ENCODE measurements at places on chromosomes 3 and 15.

- no peak for DNase-seq
These were observed 17.9 kb upstream of the NR2C2 start for GRCh38 chr3:14929310-14930074.

DNA sequence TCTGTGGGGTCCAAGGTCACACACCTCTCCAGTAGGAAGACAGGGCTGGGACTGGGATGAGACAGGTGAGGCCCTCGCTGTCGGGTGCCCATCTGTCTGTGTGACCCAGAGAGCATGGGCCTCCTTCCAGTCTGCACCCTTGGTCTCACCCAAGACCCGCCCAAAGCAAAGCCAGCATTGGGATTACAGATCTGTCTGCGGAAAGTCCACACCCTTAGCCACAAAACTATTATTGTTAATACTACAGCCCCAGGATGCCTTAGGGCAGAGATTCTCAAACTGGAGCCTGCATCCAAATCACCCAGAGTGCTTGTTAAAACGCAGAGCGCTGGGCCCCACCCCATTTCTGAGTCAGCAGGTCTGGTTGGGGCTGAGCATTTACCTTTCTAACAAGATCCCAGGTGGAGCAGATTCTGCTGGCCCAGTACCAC, 58.5 kb upstream of the ZNF148 start:
- no peak for DNase-seq

DNA sequence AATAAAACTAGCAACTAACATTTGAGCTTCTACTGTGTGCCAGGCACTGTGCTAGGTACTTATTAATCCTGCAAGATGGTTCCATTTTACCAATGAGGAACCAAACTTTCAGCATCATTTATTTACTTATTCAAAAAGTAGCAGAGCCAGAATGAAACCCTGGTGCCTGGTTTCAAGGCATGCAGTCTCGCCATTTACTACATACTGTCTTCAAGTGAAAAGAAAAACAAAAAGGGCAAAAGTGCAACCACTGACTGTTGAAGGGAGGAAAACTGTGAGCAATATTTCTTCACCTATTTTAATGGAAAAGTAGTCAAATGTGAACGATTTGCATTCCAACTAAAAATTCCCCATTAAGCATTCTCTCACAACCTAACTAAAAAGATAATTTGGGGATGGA, 8.7 kb downstream of the DCUN1D1 start:
- no peak for DNase-seq

DNA sequence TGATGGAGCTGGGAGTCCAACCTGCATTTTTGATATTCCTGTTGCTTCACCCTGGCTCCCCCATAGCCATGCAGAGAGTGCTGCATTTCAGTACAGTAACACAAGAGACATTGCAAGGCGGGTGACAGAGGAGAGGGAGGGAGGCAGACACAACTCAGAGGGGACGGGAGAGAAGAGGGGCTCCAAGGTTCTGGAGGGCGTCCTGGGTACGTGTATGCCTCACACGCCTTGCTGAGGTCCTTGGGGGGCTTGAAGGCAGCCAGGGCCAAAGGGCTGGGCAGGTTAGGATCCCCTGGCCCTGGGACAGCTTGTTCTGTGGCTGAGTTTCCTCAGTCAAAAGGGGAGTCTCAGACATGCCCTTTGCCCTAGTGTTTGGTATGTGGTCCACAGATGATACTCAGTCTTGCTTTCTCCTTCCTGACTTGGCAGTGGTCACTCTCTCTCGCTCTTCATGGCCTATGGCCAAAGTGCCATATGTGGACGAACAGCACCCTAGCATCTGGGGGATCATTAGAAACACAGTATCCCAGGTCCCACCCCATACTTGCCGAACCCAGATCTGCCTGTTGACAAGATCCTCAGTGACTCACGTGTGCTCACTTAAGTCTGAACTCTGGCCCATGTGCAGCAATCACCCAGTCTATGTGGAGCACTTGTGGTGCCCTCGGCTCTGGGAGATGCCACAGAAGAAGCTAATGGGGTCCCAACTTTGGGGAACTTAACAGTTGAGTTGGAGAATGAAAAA, 52.9 kb downstream of the FGD5 start:
- no peak for DNase-seq

- peak; percentile 39 for DNase-seq
These were observed 15.3 kb downstream of the SPCS1 start for GRCh38 chr3:52721002-52721729.

GRCh38 chr15:71449363-71449762, 334.1 kb downstream of the THSD4 start:
- no peak for DNase-seq

DNA sequence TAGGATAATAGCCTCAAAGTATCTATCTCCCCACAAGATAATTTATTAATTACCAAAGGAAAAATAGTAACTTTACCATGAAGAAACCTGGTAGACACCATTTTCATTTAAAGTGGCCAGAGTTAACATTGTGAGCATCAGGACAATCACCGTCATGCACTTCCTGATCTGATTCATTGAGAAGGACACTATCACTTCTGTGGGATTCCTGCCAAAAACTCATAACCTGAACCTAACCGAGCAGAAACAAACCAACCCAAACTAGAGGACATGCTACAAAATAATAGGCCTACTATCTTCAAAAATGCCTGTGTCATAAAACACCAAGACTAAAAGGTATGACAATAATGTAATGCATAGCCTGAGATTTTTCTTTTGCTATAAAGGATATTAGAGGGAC, 39.0 kb downstream of the FSIP1 start:
- DNase-seq, result no peak

DNA sequence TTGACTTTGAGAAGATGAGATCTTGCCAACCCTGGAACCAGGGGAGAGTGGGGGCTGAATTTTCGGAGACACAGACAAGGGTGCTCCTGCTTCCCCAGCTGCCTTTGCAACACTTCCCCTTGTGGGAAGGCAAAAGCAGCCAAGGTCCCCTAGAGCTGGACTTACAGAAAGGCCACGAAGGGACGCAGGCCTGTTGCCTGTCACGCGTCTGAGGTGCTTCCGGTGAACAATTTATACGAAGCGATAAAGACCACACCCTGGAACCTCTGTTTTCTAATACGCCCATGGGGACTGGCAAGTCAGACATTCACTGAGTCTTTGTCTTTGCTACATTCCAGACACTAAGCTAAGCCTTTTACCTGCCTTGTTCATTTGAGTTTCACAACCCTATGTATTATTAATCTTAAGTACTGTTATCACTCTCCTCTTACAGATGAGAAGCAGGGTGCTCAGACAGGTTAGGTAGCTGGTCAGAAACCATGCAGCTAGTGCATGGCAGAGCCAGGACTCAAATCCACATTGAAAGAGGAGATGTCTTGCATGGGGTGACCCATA, 13.2 kb downstream of the MEGF11 start:
- DNase-seq, result no peak

GRCh38 chr15:70932397-70932796, 39.8 kb downstream of the LRRC49 start:
- no peak for DNase-seq

DNA sequence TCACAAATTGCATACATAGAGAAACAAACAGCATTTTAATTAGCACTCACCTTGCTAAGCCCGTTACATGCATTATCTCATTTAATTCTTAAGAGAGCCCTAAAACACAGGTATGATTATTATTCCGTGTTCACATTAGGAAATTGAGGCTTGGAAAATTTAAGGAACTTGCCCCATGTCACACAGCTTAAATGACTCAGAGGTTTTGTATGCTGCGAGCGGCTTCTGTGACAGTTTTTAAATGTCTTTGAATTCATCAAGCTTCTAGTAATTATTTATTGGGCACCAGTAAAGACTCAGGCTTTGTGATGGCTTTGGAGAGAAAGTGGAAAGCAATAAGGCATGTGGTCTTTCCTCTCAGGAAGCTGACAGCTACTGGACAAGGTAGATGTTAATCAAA, 166.7 kb upstream of the THBS1 start:
- DNase-seq, result no peak

GRCh38 chr3:97821774-97822358, at the start of gene CRYBG3:
Gene CRYBG3 (plus strand): TSS chr3:97822011. CDS start chr3:97822207, 196 bp downstream.
- peak; percentile 86 for DNase-seq

DNA sequence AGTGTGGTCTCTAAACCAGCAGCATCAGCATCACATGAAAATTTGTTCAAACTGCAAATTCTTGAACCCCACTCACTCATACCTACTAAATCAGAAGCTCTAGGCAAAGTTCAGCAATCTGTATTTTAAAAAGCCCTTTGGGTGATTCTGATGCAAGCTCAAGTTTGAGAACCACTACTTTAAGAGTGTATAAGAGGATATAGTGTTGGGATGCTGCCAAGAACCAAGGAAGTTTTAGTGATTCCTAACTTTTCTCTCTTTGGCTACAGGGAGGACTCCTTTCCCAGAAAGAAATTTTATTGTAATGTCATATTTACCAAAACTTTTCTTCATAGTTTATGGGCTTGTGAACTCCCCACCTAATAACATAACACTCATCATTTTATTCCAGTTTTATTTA, 422.2 kb downstream of the TBC1D5 start:
- DNase-seq, result no peak

GRCh38 chr3:178112134-178112533, 424.1 kb upstream of the KCNMB2 start:
- no peak for DNase-seq

DNA sequence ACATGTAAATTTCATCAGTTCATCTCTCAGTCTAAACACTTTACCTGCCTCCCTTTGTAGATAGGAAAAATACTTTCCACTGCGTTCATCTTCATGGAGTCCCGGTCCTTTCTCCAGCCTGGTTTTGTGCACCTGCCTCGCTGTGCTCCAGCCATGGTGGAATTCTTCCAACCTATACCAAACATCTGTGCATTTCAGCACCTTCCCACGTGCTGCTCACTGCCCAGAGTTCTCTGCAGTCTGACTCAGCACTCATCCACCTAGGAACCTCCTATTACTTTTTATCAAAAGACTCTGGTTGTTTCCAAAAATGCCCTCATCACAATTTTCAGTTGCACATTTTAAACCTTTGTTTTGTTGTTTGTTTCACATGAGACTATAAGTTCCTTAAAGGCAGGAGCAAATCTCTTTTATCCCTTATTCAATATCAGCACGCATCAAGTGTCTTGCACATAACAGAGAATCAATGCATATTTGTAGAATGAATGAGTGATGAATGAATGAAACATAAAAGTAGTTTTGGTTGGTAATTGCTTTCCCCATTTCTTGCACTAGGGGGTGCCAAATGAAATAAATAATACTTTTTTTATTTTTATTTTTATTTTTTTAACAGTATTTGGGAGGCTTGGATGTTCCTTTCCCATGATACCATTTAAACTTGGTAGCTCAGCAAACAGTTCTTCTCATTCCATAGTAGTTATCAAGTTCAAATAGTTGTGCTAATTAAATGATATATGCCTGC, 30.2 kb upstream of the ADAMTS9 start:
- DNase-seq, result no peak

Data from CD4-positive, alpha-beta T cell treated with Interleukin-17A for 4 hours (primary cell).